ENCODE measurements at places on chromosomes 3 and 15.

- no peak for DNase-seq
These were observed 429.3 kb downstream of the GRM7 start for GRCh38 chr3:7290077-7290825.

DNA sequence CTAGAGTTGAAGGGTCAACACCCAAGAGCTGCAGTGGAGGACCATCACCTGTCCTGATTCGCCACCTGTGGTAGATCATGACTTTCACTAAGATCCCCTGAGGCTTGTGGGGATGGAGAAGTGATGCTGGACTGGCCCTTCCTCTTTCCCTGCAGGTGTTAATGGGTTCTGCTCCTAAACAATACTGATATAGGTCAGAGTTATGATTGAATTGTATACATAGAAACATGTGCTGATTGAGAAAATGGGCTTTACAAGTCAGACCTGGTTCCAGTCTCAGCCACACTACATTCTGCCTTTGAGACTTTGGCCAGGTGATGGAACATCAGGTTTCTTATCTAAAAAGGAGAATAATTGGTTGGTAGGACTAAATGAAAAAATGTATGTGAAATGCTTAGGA, 418.9 kb upstream of the TPRG1 start:
- no peak for DNase-seq

DNA sequence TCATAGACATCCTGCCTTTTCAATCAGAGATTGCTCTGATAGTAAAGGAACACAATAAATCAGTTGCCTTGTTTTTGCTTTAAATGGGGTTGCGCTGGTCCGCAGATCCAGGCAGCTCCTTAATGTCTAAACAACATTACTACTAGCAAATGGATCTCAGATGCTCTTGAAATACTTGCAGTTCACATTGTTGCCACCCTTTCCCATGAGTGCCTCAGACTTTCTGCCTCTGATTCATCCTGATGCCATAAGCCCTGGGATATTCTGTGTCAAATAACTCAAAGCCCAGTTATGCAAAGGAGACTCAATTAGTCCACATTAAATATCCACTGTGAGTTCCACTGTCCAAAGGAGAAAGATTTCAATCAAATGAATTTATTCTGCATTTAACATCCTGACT, 196.7 kb downstream of the PLCH1 start:
- no peak for DNase-seq

DNA sequence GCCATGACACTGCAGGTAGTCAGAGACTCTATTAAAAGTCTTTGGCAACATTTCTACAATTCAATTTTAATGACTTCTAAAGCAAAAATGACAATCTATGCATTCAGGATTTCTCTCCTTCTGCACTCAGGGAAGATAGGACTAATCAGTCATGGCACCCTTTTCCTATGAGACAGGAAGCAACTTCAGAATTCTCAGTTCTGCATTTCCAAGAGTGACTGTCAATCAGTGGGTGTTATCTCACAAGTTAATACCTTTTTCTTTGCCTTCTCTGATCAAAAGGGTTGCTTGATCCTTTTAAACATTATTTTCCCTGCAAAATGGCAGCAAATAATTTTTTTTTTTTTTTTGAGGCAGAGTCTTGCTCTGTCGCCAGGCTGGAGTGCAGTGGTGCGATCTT, 7.8 kb upstream of the ICE2 start:
- DNase-seq, result no peak

DNA sequence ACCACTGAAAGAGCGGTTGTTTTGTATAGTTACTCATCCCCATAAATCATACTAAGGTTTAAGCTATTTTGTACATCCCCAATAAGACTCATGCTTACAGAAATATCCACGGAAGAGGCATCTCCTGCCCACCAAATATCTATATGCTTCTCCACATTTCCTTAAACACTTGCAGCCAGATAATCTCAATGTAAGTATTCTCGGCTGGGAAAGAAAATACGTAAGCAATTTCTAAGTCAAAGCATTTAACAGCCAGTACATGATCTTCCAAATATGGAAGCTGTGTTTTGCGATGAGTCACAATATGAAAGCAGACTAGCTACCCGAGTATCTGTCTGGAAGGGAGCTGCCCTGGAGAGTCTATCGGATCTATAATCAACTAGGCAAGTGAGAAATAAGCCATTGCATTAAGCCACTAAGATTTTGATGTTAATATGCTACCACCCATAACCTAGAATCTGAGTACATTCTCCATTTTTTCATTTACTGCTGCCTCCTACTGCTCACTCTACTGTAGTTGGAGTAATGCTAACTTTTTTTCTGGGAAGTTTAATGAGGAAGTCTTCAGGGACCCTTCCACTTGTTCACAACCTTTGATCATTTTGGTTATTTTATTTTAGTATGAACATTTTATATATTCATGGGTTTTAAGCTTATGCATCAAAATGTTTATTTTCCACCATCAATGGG, 26.9 kb upstream of the ZMAT3 start:
- DNase-seq, result no peak

- DNase-seq, result no peak
These were observed 12.6 kb upstream of the HRG start for GRCh38 chr3:186653080-186653707.

DNA sequence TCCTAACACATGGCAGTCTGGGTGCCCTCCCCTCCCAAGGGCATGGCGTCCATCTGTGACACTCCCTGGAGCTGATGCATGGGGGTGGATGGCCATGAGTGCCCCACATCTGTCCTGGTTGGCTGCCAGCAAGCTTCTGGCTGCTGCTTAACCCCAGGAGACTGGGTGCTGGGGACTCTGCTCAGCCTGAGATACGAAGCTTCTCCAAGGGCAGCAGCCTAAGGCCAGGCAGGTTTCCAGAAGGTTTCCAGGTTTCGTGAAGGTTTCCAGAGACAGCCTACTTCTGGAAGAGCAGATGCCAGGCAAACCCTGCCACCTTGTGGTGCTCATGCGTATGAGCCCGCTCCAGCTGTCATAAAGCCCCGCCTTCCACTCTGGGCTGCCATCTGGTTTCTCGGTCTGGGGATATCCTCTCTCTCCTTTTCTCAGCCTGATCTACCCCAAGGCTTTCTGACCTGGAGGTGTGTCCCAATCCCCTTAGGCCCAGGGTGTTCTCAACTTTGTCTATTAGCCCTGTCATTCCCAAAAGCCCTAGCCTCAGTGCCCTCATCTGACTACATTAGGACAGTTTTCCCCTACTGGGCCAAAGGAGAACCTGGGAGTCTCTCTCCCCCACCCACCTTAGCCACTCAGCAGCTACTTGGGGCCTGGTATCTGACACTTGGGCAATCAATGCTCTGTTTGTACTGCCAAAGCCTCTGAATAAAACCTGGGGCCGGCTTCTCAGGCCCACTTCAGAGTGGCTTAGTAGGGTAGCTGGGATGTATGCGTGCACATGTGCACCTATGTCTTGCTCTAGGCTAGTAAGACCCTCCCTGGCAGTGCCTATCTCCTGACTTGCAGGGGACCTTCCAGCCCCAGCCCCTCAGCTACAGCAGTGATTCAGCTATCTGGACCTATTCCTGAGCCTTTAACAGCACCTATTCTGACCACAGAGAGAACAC, 12.0 kb downstream of the MRPL46 start:
- DNase-seq, result peak; percentile 59

GRCh38 chr3:123202451-123202850, 708 bp downstream of the SEC22A start:
- peak; percentile 1 for DNase-seq

DNA sequence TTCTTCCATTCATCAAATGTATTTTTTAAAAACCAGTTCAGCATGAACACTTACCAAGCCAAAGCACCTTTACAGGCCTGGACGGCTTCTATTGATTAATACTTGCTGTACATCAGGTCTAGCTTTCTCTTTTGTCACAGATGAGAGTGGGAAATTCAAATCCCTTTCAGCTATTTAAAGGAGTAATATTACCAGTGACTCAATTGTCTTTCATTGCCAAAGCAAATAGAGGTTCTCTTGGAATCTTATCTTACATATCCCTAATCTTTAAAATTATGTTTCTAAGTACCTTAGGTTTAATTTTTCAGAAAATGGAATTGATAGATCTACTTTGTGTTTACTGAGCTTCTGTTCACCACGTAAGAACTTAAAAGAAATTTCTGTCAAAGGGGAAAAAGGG, 922.9 kb downstream of the NSUN3 start:
- DNase-seq, result no peak

DNA sequence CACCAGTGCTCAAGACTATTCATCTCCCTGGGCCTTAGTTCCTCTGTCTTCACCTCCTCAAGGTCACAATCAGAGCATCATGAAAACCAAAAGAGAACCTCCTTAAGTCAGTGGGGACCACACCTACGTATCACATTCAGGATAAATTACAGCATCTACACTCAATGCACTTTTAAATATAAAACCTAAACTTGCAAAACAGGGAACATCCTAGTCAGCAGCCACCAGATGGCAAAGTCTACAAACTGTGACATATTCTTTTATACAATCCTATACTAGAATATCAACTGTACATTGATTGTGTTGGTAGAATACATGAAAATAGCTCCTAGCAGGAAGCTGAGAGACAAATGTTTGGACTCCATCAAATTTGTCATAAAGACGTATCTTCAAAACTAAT, 7.9 kb downstream of the KIF9 start:
- no peak for DNase-seq

- no peak for DNase-seq
These were observed 40.0 kb upstream of the IL12A start for GRCh38 chr3:159948429-159949144.

GRCh38 chr3:29890801-29891200, 609.9 kb downstream of the RBMS3 start:
- DNase-seq, result no peak

DNA sequence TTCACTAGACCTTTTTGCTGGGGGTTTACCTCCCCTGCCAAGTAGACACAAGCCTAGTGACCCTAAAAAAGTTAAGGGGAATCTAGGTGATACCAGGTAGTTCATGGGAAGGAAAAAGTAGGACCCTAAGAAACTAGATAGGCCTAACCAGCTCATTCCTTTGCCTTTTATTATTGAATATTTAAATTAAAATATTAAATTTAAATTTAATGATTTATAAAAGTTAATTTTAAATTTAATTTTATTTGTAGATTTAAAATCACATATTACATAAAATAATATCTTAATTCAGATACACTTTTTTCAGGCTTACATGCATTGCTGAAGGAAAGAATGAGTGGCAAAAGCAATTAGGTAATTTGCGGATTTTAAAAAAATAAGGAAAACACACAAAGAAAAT, 584.9 kb downstream of the AGBL1 start:
- no peak for DNase-seq

GRCh38 chr3:154184582-154184981, 63.4 kb downstream of the ARHGEF26 start:
- DNase-seq, result no peak

GRCh38 chr3:153173758-153174516, 11.9 kb downstream of the RAP2B start:
- DNase-seq, result no peak

GRCh38 chr15:100439514-100439913, 89.2 kb downstream of the CERS3 start:
- DNase-seq, result no peak

- DNase-seq, result peak; percentile 66
These were observed 25.6 kb upstream of the NLGN1 start for GRCh38 chr3:173371848-173372487.

GRCh38 chr3:134094491-134094890, 64.8 kb upstream of the SLCO2A1 start:
- DNase-seq, result no peak

DNA sequence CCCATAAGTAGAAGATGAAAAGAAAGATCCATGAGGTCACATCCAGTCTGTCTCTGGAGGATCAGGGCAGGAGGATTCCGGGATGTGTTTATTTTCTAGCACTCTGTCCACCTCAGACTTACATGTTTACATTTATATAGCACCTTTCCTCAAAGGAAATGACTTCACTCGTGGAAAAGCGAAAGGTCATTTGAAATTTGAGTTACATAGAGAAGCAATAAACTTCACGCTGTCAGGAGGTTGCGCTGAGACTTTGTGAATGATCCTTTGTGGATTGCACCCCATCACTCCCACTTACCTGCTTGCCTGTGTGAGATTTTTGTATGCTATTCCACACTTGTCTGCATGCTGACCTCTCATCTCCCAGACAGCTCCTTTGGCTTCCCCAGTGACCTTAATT, 540.5 kb downstream of the AGBL1 start:
- DNase-seq, result no peak

DNA sequence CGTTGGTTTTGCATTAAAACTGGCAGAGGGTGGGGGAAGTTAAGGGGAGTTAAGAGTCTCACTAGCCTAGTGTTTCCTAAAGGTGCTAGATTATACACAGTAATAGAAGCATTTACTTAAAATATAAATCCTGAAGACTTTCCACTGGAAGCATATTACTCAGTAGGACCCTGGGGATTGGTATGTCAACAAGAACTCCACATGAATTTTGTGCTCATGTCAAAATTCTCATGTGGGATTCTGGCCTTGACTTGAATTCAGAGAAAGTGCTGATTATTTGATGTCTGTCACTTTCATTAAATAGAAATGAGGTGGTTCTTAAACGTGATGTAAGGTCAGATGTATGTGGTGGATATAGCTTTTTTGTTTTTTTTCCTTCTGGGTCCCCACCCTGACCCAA, 997.2 kb downstream of the TUSC7 start:
- DNase-seq, result no peak

GRCh38 chr15:94206463-94207167, 24.7 kb upstream of the MCTP2 start:
- DNase-seq, result no peak

GRCh38 chr3:115658032-115658336, 34.7 kb downstream of the GAP43 start:
- no peak for DNase-seq

- DNase-seq, result no peak
These were observed 147.7 kb upstream of the DCBLD2 start for GRCh38 chr3:99049164-99049563.

DNA sequence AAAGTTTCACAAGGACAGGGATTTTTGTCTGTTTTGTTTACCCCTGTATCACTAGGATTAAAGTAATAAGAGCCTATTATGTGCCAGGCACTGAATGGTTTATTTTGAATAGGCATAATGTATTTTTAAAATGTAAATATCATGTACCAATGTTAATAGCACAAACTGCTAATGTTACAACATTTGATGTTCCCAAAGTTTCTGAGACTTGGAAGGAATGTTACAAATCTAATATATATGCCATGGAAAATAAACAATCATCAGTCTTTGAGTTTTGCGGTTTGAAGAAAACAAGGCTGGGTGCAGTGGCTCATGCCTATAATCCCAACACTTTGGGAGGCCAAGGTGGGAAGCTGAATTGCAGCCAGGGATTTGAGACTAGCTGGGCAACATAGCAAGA, 159.4 kb downstream of the CDIN1 start:
- DNase-seq, result no peak

- no peak for DNase-seq
These were observed 272.5 kb downstream of the XXYLT1 start for GRCh38 chr3:194998417-194998816.

DNA sequence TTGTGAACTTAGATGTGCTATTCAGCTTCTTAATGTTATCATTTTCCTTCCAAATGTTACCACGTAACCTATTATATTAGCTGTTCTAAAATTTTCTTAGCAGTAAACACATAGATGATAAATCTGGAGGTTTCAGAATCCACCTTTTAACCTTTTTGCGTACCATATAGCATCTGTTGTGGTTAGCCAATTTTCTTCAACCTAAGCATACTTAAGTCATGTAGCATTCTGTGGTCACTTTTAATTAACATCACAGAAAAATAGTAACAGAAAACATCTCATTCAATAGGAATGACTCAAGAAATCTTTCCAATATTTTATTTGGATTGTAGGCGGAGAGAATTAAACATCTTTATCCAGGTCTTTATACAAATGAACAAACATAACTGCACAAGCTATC, 1465.3 kb upstream of the GBE1 start:
- no peak for DNase-seq
